SIG-M5 (cell line): ENCODE measurements at places on chromosomes 3 and 15.
A peak's percentile ranks its signal among the peaks of the same experiment; 100 is the strongest.

GRCh38 chr15:51071578-51071977, 23.1 kb downstream of the TNFAIP8L3 start:
- DNase-seq: no peak

DNA sequence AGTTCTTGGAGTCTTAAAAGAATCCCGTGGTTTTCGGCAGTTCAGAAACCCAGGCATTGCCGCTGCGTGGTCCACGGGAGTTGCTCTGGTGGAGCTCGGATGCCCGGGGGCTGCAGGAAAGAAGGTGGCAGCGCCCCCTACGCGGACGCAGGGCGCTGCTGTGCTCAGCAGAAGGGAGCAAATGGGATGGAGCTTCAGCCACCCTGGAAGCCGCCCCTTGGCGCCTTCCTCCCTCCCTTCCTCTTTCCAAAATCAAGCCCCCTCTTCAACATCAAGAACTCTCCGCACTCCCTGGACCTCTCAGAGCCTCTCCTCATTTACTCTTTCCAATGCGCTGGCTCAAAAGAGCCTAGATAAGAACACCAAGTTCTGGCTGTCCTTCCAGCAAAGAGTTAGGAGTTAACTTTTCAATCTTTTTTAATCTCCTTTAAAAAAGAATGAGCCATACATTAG, 880 bp upstream of the CHRNA7 start:
- no peak for DNase-seq

- DNase-seq: no peak
Measured at GRCh38 chr15:30062881-30063280, 19.9 kb upstream of the GOLGA8J start.

- no peak for DNase-seq
Measured at GRCh38 chr15:74775132-74775562, 6.7 kb upstream of the CSK start.

- no peak for DNase-seq
Measured at GRCh38 chr3:110940055-110940454, 131.6 kb upstream of the NECTIN3 start.

DNA sequence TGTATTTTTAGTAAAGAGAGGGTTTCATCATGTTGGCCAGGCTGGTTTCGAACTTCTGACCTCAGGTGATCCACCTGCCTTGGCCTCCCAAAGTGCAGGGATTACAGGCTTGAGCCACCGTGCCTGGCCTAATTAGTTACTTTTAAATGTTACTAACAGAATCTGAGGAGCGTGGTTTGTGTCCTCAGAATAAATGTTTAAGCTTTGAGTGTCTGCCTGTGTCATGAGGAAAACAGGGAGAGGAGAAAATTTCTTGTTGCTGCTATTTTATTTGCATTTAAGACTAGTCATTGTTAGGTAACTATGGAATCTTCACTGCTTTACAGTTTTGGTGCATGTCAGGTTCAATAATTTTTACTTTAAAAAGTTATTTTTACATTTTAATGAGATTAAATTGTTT, 68.8 kb downstream of the TCF12 start:
- DNase-seq: no peak

- no peak for DNase-seq
Measured at GRCh38 chr3:183308751-183309150, 55.7 kb downstream of the B3GNT5 start.

GRCh38 chr15:85826756-85827515, 32.2 kb upstream of the KLHL25 start:
- DNase-seq: no peak

DNA sequence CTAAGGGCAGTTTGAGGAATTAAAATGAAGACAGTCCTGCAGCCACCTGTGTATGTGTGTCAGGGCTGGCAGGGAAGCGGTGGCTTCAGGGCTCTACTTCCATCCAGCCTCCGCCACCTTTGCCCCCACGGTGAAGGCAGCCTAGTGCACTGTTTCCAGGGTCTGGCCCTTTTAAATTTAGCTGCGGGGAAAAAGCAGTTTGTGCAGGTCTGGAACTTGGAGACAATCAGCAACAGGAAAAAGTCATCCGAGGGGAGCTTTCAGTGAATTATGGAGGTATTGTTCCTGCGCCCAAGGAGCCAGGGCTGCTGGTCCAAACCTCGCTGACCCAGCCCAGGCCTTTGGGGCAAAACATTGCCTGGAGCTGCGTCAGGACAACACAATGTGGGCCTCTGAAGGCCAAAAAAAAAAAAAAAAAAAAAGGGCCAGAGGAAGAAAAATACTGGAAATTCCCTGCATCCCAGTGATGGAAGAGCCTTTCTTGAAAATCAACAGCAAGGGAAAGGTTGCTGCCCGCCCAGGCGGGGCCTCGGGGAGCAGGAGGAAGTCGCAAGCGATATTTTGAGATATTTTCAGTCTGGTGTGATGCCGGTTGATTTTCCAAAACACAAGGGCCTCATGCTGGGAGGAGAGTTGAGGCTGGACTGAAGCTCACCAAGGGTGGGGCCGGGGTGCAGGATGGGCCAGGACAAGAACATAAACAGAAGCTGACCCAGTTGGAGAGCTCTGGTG, 25.5 kb upstream of the FGD5 start:
- no peak for DNase-seq

GRCh38 chr3:57544181-57545125, at the start of gene DNAH12:
DNAH12 (minus strand) TSS chr3:57544344; CDS start chr3:57542870, 1,474 bp downstream.
- no peak for DNase-seq

DNA sequence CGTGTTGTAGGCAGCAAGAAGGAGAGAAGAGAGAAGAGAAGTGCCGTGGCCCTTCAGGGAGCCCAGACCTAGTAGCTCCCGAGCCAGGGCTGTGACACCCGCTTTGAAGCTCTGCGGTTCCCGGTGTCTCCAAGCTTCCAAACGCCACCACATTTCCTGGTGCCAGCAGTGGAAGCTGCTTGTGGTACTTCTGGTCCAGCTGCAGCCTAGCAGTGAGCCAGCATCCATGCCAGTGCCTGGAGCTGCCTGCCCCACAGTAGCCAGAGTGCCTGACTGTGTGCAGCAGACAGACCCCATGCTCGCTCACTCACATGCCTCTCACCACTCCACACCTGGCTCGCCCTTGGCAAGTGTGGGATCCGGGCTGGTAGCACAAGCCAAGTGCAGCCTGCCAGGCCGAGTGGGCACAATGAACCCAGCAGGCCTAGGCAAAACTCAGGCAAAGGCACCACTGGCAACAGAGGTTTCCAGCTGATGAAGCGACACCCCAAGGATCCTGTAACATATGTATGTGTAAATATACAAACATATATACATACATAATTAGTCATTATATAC, 85.8 kb downstream of the SERPINI1 start:
- DNase-seq: no peak

DNA sequence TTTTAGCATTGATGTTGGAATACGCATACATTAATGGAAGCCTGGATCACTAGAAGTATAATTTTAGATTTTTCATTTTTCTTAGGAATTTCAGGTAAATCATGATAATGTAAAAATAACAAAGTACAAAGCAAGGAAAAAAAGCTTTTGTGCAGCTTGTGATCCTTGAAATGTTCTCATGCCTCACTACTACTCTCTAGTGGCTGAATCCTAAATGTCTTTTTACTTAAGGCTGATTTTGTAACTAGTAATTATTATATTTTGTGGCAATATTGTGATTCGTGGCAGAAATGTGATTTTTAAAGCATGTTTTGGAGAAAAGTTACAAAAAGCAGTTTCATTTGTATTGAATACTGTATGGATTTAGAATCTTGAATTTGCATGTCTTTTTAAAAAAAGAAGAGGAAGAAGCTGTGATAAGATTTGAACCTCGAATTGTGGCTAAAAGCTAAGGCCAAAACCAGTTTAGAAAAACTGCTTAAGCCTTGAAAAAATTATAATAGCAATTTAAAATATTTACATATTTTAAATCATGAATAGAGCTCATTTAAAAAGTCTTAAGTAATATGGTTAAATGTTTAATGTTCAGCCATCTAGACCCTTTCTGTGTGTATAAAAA, 39.0 kb downstream of the U2SURP start:
- DNase-seq: no peak

- no peak for DNase-seq
Measured at GRCh38 chr3:127666676-127667075, 6.1 kb upstream of the ABTB1 start.

DNA sequence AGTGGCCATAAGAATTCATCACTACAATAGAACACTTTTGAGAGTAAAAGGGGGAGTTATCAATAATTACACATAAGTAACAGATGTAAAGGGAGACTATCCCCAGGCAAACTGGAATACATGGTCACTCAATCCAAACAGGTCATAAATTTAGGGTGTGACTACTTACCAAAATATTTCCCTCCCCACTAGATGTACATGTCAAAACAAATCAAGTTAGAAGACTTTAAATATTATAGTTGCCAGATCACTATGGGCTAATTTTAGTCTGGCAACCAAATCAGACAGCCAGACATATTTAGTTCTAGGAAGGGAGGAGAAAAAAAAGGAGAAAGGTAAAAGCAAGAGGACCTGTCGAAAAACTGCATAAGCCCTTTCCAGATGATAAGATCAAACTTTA, 23.1 kb downstream of the SLC24A5 start:
- DNase-seq: no peak

DNA sequence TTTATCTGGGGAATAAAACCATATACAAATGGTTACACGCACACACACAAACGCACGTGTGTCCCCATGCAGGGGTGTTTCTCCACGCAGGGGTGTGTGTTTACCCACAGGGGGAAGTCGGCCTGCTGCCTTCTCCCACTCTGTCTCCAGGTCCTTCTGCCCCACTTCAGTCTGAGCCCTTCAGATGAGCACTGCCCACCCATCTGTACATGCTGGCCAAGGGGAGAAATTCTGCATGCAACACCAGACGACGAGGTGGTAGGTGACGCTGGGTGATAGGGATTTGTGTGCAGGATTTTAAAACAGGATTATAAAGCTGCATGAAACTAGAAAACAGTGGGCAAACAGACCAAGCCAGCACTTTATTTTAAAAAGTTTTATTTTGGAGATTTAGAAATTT, 122.5 kb downstream of the TJP1 start:
- no peak for DNase-seq

- no peak for DNase-seq
Measured at GRCh38 chr3:185552358-185552877, at the start of gene LIPH. LIPH (minus strand) TSS chr3:185552588; CDS start chr3:185552471, 117 bp downstream.

DNA sequence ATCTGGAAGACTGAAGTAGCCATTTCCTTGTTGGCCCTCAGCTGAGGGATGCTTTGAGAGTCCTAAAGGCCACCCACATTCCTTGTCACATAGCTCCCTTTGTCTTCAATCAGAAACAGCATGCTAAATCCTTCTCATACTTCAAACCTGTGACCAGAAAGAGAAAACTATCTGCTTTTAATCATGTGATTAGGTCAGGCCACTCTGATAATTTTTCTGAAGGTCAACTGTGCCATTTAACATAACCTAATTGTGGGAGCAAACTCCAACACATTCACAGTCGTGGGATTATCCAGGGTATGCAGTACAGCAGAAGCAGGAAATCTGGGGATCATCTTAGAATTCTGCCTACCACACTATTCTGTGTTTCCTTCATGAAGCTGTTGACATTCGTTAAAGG, 223.9 kb upstream of the NR2E3 start:
- DNase-seq: no peak

DNA sequence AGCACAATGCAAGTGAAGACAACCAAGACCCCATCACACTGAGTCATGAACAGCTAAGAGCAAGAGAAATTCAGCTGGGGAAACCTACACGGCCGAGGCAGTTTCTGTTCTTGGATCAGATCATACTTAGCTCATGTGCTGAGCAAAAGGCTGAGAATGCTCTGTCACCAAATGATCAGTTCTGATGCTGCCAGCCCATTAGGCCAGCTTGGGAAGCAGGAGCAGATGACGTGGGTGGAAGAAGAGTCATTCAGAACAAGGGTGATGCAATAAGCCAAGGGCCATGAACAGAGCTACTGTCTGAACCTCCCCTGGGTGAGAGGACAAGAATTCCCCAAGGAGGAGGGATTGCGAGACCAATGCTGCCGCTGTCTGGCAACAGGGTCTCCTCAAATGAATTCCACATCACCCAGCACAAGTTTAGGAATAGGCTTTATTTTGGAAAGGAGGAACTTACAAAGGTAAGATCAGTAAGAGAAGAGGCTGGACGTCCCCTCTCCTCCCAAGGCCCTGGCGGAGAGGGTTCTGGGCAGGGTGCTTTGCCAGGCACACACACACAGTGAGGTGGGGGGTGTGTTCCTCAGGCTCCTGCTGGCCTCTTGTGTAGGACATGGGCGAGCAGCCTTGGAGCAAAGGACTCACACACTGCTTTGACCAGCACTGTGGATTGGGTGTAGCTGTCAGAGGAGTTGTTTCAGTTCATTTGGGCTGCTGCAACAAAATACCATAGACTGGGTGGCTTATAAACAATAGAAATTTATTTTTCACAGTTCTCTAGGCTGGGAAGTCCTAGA, 65.6 kb upstream of the CTXND1 start:
- DNase-seq: no peak

- no peak for DNase-seq
Measured at GRCh38 chr3:125207507-125207906, 5.0 kb downstream of the SLC12A8 start.

GRCh38 chr3:109257269-109257668, 59.0 kb downstream of the DPPA2 start:
- DNase-seq: no peak

GRCh38 chr3:188584162-188584529, 430.2 kb downstream of the LPP start:
- DNase-seq: no peak

- DNase-seq: no peak
Measured at GRCh38 chr15:93645594-93645993, 556.6 kb upstream of the RGMA start.

DNA sequence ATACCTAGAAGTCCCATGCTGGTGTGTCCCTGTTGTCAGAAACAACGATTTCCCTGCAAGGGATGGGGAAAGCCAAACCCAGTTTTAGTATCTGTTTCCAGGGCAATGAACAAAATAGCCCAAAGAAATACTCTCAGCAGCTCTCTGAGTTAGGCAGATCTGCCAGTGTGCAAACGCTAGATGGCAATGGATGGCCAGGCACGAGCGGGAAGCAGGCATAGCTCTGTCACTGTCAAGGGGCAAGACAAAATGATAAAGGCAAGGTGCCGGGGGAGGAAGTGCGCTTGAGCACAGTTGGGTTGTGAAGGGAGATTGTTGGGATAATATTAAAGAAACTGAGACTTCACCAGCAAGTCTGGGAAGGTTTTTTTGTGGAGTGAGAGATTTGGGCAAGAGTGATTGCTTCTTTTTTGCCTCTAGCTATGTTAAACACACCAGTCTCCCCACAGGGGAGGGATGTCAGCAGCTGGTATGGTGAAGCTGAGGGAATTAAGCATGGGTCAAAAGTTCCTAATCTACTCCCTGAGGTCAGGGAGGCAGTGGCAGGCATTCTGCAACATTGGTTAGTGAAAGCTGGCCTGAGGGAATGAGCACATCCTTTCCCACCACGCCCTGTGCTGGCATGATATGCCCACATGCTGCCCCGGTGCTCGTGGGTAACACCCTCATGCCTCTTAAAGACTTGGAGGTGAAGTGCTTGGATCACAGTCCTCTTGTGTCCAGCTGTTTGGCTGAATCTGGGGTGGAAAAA, 117.5 kb downstream of the PDCD6IP start:
- DNase-seq: peak; percentile 13

GRCh38 chr3:71228156-71228866, 355.2 kb downstream of the FOXP1 start:
- DNase-seq: no peak

GRCh38 chr3:161310649-161311423, 60.5 kb downstream of the SPTSSB start:
- no peak for DNase-seq

GRCh38 chr3:15797642-15798303, at the start of gene ANKRD28:
ANKRD28 (minus strand) TSS chr3:15797979; CDS start chr3:15796521, 1,458 bp downstream.
- peak; percentile 91 for DNase-seq

GRCh38 chr3:4351164-4351855, 48.1 kb downstream of the SETMAR start:
- no peak for DNase-seq
